NCI-H2227 treated with DMSO at 0.1 percent for 48 hours (cell line): ENCODE measurements at places on chromosomes 11 and 22.

GRCh38 chr11:14422052-14422813 is 63.2 kb upstream of the RRAS2 start:
- peak; percentile 75 for DNase-seq

DNA sequence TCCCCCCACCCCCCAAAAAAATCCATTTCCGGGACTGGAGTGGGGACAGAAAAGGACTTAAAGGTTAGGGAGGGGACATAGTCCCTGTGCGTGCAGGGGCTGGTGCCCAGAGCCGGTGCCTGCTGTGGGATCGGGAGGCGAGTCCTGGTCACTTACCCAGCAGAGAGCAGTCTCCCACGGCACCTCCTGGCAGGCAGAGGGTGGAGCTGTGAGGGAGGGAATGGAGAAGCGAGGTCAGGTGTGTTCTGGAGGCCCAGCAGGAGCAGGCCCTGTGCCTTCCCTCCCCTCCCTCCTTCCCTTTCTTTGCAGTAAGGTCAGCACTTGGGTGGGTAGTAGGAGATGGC is 28.4 kb downstream of the SHANK3 start:
- no peak for DNase-seq

- DNase-seq, result no peak
Observed at GRCh38 chr11:126588630-126589491, 233.4 kb downstream of the ST3GAL4 start.

- DNase-seq, result no peak
Observed at GRCh38 chr22:45972889-45973253, 4.1 kb downstream of the WNT7B start.

DNA sequence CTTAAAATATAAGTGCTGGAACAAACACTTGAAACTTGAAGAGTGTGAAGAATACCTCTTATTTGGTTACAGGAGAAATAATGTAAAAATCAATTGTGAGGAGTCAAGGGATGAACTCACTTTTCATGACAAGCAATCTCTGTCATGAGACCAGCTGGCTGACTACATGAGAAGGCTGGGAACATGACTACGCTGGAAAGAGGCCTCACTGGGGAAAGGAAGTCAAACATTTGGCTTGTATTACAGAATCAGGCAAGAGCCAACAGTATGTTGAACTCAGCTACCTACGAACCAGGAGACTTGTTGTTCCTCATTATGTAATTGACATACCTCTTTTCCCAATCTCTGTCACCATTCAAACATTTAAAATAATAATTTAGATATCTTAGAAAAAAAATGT is 14.4 kb downstream of the DCDC1 start:
- peak; percentile 7 for DNase-seq

DNA sequence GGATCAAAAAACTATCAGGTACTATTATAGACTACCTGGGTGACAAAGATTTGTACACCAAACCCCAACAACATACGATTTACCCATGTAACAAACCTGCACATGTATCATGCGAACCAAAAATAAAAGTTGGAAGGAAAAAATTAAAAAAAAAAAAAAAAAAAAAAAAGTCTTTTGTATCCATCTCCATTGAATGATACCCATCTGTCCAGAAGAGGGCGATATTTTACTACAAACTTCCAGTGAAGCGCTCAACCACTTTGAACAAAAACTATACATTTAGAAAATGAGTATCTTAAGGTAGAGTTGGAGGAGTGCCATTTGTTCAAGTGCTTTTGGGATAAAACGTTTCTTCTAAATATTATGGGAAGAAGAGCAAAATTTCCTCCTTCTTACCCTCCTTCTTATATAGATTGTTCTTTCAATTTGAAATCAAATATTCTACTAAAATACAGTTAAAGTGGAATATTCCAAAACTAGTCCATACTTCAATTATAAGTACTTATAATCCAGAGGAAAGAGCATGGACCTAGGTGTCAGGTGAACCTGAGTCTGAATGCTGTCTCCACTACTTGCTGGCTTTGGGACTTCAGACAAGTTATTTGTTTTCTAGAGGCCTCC is 23.3 kb downstream of the ARL14EP start:
- DNase-seq, result peak; percentile 75

DNA sequence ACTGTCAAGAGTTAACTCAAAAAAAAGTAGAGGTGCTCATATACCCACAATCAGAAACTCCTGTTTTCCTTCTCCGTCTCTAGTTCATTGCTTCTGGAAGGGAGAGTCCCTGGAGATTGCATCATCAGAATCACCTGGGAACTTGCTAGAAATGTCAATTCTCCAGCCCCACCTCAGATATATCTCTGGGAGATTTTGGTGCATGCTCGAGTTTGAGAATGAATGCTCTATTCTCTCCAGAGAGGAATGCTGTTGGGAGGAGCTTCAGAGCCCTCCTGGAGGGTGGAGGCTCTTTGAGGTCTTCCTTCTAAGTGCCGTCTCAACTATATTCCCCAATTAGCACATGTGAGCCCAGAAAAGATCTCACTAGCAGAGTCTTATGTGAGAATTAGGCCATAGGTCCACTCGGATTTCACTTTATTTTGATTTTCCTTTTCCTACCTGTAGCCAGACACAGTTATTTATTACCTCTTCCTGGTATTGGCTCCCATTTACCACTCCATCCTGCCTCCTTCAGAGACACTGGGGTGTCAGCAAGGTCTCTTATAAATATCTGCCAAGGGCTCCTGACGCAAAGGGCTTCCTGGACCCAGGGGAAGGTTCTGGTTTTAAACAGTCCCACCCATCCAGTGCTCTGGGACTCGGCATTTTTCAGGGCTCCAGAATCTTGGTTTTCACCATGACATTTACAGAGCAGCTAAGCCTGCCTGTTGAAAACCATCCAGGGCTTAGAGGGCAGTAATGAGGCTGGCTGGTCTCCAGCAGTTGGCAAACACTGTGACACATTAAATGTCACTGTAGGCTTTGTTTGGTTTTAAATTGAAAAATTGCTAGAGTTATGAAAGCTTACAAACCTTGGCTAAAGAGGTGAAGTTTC is 136.2 kb downstream of the CD44 start:
- DNase-seq, result no peak

- DNase-seq, result no peak
Observed at GRCh38 chr22:50456466-50457234, 18.2 kb downstream of the SBF1 start.

GRCh38 chr11:79078456-79078855 is 362.4 kb downstream of the TENM4 start:
- DNase-seq, result no peak

- no peak for DNase-seq
Observed at GRCh38 chr11:112856591-112856990, 104.6 kb upstream of the NCAM1 start.

DNA sequence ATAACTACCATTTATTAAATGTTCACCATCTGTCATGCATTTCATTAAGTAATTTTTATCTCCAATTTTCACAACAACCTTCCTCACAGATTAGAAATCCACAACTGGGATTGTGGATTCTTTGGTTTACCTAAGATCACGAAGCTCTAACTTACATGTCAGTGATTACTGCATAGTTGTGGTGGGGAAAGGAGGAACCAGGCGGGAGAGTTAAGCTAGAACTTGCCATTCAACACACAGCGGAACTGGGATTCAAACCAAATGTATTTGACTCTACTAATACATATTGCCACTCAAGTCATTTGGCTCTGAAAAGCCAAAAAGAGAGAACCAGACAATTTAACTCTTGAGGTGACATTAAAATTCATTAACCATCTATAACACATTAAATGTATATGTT is 10.4 kb upstream of the LAYN start:
- no peak for DNase-seq

- no peak for DNase-seq
Observed at GRCh38 chr11:40877981-40878380, 581.5 kb downstream of the LRRC4C start.

DNA sequence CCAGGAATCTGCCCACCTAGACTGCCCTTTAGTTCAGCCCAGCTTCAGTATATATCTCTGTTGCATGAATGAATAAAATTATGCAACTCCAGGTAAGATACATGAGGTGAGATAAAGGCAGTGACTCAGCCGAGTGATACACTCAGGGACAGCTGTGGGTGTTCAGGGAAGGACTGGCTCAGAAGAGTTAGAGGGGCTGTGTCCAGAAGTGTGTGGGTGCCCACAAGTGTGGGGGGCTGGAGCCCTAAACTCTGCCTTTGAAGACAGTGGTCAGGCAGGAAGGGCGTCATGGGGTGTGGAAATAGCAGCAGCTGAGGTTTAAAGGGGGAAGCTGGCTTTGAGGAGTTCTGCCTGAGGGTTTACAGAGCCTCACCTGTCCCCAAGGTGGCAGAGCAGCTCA is 8.3 kb downstream of the FTH1 start:
- no peak for DNase-seq

DNA sequence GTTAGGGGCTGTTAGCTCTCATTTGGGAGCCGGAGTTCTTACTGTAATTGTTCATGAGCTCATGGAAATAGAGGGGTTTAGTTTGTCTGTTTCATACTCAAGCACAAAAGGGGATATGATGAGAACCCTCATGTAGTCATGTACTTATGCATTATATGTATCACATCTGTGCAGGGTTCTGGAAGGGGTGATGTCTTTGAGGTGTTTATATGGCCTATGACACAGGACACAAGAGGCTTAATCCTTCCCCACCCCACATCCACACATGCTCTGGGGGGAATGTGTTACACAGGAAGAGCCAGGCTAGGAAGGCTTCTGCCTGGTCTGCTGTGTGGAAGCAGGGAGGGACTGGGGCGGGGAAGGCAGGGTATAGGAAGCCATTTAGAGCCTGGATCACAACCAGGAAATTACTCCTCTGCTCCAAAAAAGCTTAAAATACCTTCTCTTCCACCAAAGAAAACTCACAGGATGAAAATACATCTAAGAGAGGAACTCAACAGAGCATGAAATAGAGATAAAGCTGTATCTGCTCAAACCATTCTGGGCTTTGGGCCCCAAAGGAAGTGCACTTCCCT is 316.1 kb downstream of the TMEM135 start:
- DNase-seq, result no peak

DNA sequence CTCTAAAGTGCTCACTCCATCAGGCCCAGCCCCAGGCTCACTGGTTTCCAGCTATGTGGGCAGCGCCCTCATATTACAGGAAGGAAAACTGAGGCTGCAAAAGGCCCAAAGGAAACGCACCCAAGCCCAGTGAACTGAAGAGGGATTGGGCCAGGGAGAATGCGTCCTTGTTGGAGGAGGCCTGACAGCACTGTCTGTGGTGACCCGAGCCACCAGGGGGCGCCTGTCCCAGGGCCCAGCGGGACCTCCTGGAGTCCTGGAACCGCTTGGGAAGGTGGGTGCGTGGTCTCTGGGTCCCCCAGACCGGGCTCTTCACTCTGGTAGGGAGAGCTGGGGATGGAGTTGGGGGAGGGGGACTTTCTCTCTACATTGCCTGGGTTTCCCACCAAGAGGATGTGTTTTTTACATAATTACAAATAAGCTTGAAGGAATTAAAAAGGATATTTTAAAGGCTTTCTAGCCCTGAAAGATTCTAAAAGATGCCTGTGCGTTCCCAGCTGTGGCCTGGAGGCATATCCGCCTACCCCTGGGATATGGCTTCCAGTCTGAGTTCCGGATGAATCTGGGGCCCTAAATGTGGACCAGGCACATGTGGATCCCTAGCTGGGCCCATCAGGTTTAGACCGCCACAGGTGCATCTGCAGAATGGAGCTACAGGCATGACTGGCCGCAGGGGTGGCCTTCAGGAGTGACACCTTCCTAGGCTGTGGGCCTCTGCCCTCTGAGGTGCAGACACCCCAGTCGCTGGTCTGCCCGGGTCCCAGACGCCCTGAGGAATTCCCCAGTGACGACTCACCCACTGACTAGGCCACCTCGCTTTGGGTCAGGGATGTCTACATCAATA is 4.2 kb downstream of the SPI1 start:
- peak; percentile 6 for DNase-seq

- no peak for DNase-seq
Observed at GRCh38 chr11:65043881-65044501, 3.0 kb downstream of the SAC3D1 start.

DNA sequence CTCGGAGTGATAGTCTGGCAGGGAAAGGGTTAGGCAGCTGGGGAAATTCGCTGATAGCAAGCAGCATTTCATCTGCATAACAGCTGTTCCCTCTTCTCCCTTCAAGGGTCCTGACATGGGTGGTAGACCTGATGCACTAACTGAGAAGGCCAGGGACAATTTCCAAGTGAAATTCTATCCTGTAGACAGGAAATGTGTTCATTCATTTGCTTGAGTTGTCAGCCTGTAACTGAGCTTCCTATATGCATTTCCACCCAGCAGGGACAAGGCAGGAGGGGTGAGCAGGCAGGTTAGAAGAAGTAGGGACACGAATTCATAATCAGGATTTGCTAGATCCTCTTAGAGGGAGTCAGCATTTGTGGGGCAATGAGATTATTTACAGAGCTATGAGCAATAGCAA is 154.3 kb upstream of the NCAM1 start:
- no peak for DNase-seq

GRCh38 chr11:78262691-78263090 is 74.0 kb downstream of the USP35 start:
- no peak for DNase-seq

DNA sequence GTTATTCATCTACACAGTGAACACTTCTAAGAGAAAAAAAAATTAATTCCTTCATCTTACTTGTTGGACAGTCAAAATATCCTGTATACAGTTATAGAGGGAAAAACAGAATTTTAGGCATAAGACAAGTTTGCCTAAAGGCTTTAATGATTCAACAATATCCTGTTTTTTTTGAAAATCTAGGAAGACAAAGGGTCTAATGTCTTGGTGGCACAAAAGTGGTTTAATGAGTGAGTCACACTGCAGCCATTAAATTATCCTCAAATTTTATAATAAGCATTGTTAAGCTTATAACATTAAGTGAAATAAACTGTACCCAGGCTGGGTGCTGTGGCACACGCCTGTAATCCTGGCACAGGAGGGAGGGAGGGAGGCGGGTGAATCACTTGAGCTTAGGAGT is 72.9 kb downstream of the GAB2 start:
- DNase-seq, result no peak

DNA sequence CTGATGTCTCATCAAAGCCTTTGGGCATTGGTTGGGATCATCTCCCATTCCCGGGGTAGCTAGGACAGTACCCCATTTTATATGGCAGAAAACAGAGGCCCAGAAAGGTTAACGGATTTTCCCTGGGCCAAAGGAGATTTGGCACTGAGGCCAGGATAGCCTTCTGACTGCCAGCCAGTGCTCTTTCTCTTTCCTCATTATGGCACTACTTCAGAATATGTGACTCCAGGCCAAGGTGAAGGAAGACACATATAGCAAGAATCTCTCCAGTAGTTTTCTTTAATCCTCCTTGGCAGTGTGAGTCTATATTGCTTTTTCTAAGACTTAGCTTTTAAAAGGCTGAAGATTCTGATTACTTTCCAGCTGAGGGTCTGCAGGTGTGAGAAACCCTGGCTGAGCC is 94.8 kb upstream of the AMOTL1 start:
- no peak for DNase-seq

DNA sequence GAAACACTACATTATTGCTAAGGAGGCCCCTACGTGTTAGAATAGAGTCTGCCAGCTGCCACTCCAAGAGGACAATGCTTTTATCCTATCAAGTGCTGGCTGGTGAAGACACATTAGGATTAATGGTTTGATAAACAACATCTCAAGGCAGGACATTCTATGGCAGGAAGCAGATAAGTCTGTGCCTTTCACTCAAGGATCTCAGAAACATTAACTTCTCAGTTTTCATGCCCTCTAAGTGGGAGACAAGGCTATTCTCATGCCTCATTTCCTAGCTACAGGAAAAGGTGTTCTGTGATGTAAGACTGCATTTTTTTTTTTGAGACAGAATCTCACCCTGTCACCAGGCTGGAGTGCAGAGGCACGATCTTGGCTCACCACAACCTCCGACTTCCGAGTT is 23.5 kb upstream of the TIMP3 start:
- no peak for DNase-seq
